Stimulated activated CD8-positive, alpha-beta memory T cell treated with anti-CD3 and anti-CD28 coated beads, Interleukin-12 subunit alpha, Interleukin-12 subunit beta, amount 100 ng/mL, for 1 hour (primary cell): ENCODE measurements at places on chromosomes 2 and 18.

DNA sequence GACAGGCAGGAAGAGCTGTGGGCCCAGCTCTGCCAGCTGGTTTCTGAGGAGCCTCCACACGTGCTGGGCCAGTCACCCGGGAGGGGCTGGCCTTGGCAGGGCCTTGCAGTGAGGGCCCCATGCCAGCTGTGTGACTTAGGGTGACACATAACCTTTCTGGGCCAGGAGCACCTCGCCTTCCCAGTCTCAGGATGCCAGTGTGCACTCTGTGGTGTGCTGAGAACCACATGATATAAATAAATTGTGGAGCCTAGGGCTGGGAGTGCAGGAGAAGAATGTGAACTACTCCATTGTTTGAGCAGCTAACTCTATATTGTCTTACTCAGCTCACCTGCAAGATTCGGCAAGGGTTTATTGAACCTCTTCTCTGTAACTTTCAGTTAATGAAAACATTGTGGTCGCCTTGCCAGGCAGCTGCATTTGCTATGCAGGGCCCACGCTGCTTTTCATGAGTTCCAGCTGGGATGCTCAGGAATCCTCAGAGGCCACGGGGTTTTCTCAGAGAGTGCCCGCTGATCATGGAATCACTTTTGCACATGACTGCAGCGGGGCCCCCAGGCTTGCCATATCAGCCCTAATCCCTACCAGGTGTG is 222.3 kb downstream of the SH3RF3 start:
- no peak for DNase-seq

DNA sequence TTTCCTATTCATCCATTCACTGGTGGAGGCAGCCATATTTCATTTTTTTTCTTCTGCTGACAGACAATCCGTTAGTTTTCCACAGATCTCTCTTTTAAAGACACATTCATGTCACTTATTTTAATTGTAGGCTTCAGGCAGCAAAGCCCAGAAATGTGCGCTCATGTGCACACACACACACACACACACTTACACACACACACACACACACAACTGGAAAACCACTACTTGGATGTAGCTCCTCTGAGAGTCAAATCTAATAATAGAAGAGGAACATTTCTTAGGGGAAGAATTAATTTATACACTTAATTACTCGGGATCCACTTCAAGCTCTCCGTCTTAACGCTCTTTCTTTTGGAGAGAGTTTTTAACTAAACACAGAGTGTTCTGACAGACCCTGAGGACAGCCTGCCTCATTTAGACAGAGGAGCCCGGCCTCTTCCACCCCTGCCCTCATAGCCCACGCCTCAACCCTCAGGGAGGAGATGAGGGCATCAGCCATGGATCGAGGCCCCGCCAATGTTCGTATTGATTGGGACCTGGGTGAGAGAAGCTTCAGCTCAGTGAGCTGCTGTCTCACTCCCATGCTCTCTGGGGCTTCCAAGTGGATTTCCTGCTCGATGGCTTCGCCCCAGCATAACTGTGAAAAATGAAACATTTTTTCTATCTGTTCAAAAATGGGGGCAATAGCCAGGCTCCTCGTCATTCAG is 261.4 kb upstream of the SKOR2 start:
- no peak for DNase-seq

DNA sequence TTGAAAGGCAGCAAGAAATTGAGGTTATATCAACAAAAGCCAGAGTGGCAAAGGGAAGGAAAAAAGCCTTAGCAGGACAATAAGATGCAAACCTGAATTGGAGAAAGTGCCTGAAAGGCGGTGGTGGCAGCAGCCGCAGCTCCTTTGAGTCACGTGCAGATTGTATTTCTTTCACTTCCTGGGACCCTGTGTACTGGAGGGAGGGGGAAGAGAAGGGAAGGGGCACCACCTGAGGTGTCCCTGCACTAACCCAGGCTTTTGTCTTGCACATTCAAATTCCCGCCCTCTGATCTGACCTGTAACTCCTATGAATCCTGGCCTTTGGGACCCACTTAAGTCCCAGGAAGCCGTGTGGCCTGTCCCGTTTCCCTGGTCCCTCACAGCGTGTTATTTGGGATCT is 326.1 kb upstream of the SKOR2 start:
- DNase-seq, result no peak

DNA sequence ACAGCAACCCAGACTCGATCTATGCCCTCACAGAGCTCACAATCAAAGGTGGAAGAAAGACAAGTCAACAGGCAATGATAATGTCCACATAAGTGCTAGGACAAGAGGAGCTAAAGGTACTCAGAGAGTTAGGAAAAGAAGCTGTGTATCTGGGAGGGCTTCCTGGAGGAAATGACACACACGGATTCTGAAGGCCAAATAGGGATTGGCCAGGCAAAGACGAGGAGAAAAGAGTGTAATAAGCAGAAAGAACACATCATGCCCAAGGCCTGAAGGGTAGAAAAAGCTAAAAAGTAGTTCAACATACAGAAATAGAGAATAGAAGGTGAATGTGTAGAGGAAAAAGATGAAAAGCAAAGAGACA is 36.1 kb downstream of the VIT start:
- DNase-seq, result no peak

GRCh38 chr2:190961918-190962487 is 52.0 kb downstream of the STAT1 start:
- no peak for DNase-seq

DNA sequence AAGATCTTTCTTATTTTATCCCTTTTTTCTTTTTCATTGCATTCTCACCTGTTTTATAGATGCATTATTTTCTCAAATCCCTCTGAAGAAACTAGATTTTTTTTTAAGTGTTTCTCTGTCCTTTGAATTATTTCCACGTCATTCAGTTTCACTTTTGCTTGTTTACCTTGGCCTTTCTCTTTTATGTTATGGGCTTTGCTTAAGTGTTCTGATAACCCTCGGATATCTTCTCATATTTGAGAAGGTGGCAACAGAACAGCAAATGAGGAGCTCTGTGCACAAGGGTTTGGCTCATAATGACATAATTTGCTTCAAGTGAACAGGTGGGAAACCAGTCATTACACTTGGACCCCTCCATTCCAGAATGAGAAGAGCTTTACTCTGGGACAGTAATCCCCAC is 111.9 kb downstream of the C1D start:
- DNase-seq, result no peak

DNA sequence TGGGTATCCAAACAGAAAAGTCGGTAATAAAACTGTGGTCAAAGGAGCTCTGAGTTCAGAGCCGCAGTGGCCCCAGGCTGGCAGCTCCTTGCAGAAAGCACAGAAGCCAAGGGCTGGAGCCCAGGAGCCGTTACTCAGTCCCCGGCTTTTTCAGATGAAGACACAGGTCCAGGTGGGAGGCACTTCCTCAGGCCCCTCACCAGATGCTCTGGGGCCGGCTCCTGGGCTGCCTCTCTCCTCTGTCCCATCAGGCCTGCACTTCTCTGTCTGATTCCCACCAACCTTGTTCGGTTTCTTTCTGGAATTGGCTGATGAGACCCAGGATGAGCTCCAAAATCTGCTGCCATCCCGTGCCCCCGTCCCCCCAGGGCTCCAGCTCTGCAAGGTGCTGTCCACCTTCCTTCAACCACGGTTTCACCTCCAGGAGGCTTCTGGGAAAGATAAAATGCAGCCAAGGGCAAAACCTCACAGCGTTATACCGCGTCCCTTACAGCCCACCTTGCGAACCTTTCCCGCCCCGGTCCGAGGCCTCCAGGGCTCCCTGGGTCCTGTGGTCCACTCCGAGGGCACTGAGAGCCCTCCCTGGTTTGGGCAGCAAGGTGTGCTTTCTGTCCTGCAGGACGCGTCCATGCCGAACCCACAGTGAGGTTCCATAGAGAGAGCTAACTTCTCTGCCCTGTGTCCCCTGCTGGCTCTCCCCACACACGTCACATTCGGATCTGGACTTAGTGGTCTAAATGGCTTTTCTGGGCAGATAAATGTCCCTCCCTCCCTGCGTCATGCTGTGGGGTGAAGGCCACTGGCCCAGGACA is 102.9 kb downstream of the TPO start:
- no peak for DNase-seq

DNA sequence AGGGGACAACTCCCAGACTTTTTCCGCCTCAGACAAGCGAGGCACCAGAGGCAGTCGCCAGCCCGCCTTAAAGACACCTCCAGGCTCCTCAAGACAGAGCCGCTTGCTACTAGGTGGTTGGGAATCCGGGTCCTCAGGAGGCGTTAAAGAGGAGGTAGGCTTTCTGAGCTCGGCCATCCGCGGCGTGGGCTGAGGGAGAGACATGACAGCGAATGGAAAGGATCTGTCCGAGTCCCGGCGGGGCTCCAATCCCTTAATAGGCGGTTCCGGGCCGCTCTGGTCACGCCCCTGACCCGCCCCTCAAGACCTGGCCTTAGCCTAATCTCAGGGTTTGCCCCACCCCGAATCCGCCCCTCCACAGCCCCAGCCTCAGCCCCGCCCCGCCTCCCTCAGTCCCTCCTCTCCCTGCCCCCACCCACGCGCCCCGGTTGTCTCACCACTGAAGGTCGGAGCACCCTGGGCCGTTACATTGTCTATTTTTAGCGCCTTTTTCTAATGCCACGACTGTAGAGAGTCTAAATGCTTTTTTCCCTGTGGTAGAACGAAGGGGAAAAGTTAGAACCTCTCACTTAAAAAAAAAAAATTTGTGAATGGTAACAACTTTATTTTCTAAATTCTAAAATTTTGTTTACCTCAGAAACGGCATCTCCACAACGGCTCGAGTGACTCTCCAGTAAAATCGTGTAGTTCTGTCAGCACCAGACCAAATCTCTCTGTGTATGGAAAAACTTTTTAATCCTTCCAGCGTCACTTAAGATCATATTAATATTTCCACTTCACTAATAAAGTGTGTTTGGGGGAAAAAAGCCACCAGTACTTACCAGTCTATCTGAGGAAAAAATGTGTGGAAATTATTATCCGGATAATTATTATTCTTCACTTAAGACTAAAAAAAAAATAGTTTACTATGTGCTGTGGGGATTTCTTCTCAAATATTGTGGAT is at the start of gene RAD51AP2:
TSS of gene RAD51AP2 (minus strand) at position 229 of the 943 bp plus-strand sequence. CDS start at position 204, 25 bp downstream.
- DNase-seq, result no peak

- no peak for DNase-seq
Measured at GRCh38 chr2:216274194-216274840, 98.0 kb downstream of the MARCHF4 start.

DNA sequence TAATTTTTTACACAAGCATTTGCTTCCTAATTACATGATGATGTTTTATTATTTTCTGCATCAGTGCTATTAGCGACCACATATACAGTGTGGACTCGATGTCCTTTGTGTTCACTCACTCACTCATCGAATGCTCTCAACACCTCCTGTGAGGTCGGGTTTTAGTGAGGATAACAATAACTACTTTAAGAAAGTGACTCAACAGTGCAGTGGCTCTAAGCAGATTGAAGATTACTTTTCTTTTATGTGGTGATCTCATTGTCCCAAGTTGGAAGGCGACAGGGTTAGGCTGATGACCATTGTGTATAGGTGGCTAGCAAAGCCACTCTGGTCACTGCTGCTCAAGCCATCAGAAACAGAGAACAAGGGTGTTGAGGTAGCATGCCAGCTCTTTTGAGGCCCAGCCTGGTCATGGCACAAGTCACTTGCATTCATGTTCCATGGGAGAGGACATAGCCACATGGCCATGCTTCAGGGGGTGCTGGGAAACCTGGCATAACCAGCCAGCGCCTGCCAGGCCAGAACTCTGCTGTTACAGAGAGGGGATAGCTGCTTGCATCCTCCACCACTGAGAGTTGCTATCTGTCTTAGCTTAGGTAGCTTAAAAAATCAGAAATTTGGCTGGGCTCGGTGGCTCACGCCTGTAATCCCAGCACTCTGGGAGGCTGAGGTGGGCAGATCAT is 60.4 kb downstream of the PDCL3 start:
- DNase-seq, result no peak
